ENCODE measurements at places on chromosomes 11 and 22. TPM values are rescaled to one million over a fixed set of nuclear protein-coding genes. Genes with fewer than 3 reads are reported as not detected.

SCGB1A1 gene
- not detected for total RNA-seq

NRXN2 gene
- total RNA-seq, result 42.0 TPM

OOSP1 gene
- total RNA-seq, result not detected

SSTR3 gene
- 0.10 TPM for total RNA-seq

SLC22A8 gene
- total RNA-seq, result not detected

GGTLC3 gene
- not detected for total RNA-seq

PRG3 gene
- total RNA-seq, result not detected

CD248 gene
- total RNA-seq, result 37.7 TPM

POTEH gene
- not detected for total RNA-seq

OR2D2 gene
- 0.53 TPM for total RNA-seq

TSSK2 gene
- not detected for total RNA-seq

SHISAL1 gene
- total RNA-seq, result 34.3 TPM

KRTAP5-10 gene
- not detected for total RNA-seq

CABP7 gene
- 0.19 TPM for total RNA-seq

SPDYC gene
- total RNA-seq, result not detected

TPBGL gene
- total RNA-seq, result 0.57 TPM

RCN1 gene
- 34.2 TPM for total RNA-seq

GVQW3 gene
- total RNA-seq, result 3.5 TPM

JOSD1 gene
- 87.9 TPM for total RNA-seq

ZP1 gene
- 0.23 TPM for total RNA-seq

GLB1L2 gene
- total RNA-seq, result 21.5 TPM

ATP5MG gene
- total RNA-seq, result 287 TPM

SLC1A2 gene
- 0.32 TPM for total RNA-seq

KLHL35 gene
- 1.7 TPM for total RNA-seq

MISFA gene
- 3.8 TPM for total RNA-seq

GPHA2 gene
- total RNA-seq, result not detected

CPT1A gene
- total RNA-seq, result 130 TPM

POU2AF3 gene
- 6.7 TPM for total RNA-seq

OR10V1 gene
- total RNA-seq, result not detected

SLC22A12 gene
- not detected for total RNA-seq

OR4A15 gene
- total RNA-seq, result not detected
